ENCODE measurements at places on chromosomes 13 and 19. TPM values are rescaled to one million over a fixed set of nuclear protein-coding genes. Genes with fewer than 3 reads are reported as not detected.

DNA sequence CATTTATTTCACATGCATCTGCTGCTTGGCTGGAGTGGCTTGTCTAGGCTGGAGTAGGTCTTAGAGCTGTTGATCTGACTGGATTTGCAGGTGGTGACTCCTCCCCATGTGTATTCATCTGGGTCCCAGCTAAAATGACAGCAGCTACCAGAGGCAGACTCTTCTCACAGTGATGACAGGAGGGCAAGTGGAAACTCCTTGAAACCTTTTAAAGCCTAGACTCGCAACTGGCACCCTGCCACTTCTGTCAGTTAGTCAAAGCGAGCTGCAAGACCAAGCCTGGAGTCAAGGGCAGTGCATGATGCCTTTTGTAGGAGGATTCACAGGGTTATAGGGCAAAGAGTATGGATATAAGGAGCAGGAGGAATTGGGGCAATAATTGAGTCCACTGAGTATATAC is 65.2 kb downstream of the TEX26 start:
- no peak for DNase-seq

GRCh38 chr13:37481011-37481884 is 117.3 kb downstream of the POSTN start:
- DNase-seq, result peak; percentile 89

The RFPL4A gene
- 0.62 TPM for total RNA-seq

GRCh38 chr19:30222992-30223865 is 149.0 kb upstream of the ZNF536 start:
- DNase-seq, result peak; percentile 23

GRCh38 chr19:17775245-17775927 is 19.6 kb upstream of the B3GNT3 start:
- no peak for DNase-seq

DNA sequence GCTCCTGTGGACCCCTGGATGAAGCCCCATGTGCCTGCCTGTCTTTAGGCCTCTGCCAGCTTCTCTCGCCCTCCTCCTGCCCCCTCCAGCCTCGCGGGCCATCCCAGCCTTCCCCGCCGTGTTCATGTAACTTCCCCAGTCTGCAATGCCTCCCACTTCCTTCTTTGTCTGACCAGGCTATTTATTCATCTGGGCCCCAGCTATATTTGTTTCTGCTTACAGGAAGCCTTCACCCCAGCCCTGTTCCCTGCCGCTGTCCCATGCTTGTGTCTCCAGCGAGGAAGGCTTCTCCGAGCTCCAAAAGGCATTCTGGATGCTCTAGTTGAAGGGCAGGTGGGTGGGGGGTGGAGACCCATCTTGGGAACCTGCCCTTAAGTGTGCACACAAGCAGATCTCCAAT is 7.9 kb upstream of the C3 start:
- peak; percentile 62 for DNase-seq

The AKAP11 gene
- total RNA-seq, result 17.3 TPM

DNA sequence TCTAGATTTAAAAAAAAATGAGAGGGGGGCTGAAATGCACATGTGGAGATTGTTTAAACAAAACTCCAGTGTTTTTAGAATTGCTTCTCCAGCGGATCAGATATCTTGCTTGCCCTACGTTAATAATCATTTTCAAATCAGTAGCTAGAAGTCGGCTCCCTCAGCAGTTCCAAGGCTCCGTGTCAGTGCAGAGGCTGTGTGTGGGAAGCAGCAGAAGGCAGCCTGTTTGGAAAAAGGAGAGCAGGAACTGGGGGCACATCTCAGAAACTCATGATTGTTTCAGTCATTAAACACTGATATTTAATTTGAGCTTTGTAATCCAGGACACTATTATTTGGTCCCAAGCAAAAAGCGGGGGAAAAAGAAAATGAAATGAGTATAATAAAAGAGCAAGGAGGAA is 50.9 kb downstream of the SOX21 start:
- no peak for DNase-seq
